ENCODE measurements at places on chromosomes 3 and 15.

DNA sequence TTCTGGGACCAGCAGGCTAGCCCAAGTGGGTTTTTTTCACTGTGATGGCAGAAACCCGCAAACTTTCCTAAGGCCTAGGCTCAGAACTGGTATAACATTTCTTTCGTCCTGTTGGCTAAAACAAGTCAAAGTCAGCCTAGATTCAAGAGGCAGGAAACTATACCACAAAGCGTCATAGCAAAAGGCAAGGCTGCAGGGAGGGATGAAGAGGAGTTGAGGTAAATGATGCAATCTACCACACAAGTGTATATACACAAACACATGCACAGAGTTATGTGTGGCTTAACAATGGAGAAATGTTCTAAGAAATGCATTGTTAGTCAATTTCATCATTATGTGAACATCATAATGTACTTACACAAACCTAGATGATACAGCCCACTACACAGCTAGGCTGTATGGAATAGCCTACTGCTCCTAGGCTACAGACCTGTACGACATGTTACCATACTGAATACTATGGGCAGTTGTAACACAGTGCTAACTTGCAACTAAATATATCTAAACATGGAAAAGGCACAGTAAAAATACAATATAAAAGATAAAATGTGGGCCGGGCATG is 225.6 kb downstream of the TBL1XR1 start:
- no peak for DNase-seq

GRCh38 chr15:38707802-38708671 is 143.4 kb upstream of the RASGRP1 start:
- DNase-seq, result peak; percentile 2

DNA sequence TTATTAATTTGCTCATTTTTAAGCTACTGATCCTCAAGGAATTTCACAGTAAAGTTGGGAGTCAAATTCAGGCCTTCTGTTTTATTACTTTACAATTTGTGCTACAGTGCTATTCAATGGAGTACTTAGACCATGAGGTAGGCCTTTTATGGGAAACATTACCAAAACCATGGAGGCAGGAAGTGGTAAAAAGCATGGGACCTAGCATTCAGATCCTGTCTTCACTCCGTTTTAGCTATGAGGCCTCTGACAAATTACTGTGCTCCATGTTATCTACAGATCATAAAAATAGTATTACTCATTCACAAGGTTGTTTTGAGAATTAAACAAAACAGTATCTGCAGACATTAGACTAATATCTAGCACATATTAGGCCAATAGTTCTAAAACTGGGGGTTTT is 140.6 kb upstream of the SLITRK3 start:
- DNase-seq, result no peak

DNA sequence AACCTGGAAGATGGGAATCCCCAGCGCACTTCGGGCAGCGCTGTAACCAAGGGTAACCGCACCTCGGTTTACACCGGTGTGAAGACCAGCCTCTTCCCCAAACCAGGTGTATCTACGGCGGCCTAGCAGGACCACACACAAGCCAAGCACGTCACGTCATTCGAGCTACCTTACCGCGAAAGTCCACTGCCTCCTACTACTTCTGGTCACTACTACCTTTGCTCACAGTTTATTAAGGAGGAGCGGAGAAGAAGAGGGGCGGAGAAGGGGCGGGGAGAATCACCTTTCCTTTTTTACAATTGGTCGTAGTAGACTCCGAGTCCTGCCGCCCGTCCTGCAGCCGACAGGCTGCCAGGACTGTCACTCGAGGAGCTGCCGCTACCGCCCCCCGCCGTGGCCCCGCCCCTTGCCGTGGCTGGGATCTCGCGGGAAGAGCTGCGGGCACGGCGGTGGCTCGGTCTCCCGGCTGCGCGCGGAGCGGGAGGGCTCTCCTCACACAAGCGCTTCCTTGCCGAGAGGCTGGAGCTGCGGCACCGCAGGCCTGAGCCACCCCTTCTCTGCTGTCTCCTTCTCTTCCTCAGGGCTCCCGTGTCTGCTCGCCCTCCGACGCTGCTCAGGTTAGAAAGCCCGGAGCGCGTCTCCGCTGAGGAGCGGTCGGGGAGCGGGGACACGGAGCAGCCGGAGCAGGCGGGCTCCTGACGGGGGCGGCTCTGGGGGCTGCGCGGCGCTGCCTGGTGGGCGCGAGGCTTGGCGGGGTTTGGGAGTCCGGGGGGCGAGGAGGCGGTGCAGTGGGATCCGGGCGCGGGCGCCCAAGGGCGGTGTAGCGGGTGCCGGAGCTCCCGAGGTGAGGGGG is at the start of gene GLCE:
Gene GLCE, plus strand, starts transcription at position 495 of the 853 bp plus-strand sequence. CDS start 95,172 bp downstream, outside the sequence.
- peak; percentile 96 for DNase-seq

GRCh38 chr3:45575386-45575923 is 19.1 kb upstream of the LIMD1 start:
- no peak for DNase-seq

DNA sequence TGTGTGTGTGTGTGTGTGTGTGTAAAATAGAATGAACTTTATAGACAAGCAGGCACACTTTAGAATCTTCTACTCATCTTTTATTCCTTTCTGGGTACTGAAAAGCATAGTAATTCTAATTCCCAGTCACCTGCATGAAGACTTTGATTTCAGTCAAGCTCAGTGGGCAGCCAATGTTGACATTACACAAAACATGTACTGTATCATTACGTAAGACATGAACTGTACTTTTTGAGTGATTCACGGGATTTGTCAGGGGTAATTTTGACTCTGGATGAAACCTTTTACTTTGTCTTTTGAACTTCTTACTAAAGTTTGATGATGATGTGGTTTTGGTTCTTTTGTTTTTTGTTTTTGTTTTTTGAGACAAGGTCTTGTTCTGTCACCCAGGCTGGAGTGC is 38.8 kb downstream of the PTPRG start:
- DNase-seq, result no peak

DNA sequence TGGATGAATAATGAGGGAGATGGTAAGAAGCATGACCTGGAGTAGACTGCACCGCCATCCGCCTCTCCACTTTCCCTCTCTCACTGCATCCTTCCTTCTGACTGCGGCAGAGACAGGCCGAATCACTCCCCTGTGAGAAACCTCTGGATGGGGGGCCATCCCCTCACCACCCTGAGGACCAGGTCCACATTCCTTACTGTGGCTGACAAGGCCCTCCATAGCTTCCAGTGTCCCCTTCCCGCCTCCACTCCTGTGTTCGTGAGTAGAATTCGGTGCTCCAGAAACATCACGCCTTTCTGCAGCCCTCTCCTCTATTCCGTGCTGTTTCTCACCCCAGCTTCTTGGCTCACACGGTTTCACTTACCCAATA is 2.8 kb downstream of the PIGZ start:
- DNase-seq, result no peak
